AG04449 (cell line): ENCODE measurements at places on chromosomes 7 and 10.

DNA sequence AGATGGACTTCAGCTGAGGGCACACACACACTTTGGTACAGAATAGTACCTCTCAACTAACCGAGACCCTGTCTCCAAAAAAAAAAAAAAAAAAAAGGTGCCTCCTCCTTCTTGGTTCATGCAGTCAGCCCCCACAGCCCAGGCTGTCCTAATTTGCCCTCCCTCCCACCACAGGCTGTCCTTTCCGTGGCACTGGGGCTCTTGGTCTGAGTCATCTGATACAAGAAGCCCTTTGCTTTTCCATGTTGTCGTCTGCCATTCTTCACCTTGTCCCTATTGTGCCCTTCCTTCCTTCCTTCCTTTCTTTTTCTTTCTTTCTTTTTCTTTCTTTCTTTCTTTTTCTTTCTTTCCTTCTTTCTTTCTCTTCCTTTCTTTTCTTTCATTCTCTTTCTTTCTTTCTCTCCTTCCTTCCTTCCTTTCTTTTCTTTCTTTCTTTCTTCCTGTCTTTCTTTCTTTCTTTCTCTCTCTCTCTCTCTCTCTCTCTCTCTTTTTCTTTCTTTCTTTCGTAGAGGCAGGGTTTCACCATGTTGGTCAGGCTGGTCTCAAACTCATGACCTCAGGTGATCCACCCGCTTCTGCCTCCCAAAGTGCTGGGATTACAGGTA is 96.0 kb upstream of the IKZF1 start:
- DNase-seq: no peak

DNA sequence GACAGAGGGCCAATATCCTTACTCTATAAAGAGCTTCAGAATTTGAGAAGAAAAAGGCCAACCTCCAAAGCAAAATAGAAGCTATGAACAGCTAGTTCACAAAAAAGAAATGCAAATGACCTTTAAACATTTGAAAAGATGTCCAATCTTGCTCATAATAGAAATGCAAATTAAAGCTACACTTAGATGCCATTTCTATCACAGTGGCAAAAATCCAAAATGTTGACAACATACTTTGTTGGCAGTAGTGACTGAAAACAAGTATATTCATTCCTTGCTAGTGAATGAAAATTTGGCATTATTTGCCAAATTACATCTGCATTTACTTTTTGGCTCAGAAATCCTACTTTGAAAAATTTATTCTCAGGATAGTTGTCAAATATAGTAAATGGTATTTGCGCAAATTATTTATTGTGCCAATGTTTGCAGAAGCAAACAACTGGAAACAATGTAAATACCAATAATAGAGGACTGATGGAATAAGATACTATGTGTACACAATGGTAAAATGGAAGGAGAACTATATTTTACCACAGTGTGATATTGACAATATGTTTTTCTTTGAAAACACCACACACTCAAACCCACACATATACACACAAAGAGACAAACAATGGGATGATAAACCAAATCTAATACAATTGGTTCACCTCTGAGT is 9.4 kb downstream of the TMEM106B start:
- no peak for DNase-seq

DNA sequence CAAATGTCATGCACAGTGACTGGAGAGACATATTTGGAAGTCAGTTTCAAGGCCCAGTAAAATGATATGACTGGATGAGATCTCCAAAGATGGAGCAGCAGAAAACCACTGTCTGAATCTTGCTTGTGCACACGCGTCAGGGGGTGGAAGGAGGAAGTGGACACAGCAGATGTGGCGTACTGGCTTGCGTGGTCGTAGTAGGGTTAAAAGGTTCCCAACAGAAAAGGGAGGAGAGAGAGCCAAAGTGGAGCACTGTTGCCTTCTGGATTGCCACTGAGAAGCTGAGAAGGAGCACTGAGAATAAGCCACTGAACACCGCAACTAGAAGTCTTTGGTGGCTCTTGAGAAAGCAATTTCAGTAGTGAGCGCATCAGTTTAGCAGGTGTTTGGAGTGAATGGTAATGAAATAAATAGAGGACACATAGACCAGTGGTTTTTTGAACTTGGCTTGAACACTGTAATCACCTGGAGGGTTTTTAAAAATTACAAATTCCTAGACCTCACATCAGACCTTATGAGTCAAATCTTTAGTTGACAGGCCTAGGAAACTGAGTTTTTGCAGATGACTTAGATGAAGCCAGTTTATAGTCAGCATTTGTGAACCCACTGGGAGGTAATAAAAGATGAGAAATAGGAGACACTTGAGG is 227.3 kb downstream of the PTEN start:
- DNase-seq: no peak

DNA sequence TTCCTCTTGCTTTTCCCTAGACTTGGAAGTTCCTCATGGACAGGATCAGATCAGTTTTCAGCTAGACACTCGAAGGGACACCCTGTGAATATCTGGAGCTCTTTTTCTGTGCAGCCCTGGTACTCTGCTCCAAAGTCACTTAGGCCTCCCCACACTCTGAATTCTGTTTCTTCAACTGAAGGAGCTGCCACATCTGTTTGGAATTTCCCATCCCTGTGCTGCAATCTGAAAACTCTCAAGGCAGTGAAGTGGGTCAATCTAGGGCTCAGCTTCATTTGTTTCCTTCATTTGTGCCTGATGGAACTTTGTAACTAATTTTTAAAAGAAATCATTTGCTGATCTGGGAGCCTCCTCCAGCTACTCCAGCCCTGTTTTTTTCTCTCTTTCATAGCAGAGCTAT is 9.6 kb downstream of the EPC1 start:
- no peak for DNase-seq

DNA sequence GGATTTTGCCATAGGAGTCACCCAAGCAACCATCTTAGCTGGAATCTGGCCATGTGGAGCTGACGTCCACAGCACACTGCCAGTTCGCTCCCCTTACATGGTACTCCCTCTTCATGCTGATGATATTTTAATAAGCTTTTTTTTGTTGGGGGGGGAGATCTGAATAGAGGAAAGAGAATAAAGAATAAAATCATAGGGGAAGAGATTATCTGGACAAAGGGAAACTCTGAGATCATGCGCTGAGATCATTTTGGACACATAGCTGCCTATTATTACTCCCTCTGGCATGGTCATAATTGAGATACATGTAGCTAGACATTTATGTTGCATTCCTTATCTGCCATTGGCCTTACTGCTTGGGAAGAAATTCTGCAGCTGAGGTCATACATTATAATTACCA is 282.7 kb downstream of the HTR7 start:
- DNase-seq: no peak

DNA sequence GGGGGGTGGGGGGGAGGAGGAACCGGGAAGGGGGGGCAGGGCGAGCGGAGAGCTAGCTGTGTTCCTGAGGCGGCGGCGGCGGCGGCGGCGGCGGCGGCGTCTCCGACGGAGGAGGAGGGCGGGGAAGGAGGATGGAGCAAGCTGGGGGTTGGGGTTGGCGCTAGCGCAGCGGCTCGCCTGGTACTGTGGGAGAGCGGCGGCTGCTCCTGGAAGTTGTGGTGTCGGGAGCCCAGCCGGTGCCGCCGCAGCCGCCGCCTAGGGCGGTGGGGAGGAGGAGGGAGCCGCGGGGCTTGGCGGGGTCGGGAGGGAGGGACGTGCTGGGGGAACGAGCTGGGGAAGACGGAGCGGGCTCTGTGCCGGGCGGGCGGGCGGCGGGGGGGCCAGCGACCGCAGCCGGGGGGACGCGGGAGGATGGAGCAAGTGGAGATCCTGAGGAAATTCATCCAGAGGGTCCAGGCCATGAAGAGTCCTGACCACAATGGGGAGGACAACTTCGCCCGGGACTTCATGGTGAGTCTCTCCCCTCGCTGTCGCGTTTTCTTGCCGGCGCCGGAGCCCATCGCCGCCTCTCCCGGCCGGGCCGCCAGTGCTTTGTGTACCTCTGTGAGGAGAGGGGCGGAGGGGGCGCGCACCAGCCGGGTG is at the start of gene PTPN12:
TSS of gene PTPN12 (plus strand) at position 160 of the 642 bp plus-strand sequence. CDS start at position 412, 252 bp downstream.
- DNase-seq: no peak

- no peak for DNase-seq
Measured at GRCh38 chr10:76911184-76911583, 726.4 kb downstream of the KCNMA1 start.

- no peak for DNase-seq
Measured at GRCh38 chr7:46189255-46189790, 268.3 kb upstream of the IGFBP3 start.

- no peak for DNase-seq
Measured at GRCh38 chr7:2876031-2876731, 32.1 kb upstream of the GNA12 start.

DNA sequence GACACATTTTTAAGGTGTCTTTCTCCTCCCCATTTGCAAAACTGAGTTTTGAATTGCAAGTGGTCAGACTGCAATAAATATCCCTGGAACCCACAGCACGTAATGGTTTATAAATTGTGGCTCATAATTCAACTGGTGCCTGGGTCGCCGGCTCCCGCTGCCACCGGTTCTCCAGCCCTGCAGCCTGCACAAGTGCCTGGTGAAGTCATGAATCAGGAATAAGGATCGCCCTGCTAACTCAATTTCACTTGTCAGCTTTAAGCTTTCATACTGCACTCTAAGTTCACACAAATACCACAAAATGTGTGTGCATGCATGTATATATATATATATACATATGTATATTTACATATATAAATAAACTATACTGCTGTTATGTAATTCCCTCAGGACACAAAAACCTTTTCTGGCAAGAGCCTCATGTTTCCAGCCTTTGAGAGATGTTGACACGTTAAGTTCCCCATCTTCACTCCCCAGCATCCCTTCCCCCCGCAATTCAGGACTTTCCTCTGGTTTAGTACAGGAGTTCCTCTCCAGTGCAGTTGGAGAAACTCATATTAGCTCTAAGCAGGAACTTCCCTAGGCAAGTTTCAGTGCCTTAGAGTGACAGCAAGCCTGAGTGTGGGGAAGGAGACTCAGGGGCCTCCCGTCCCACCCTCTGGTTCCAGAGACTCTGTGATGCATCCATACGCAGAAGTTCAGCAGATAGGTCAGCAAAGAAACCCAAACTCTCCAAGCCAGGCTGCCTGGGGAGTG is 129.2 kb upstream of the UNC5B start:
- no peak for DNase-seq

DNA sequence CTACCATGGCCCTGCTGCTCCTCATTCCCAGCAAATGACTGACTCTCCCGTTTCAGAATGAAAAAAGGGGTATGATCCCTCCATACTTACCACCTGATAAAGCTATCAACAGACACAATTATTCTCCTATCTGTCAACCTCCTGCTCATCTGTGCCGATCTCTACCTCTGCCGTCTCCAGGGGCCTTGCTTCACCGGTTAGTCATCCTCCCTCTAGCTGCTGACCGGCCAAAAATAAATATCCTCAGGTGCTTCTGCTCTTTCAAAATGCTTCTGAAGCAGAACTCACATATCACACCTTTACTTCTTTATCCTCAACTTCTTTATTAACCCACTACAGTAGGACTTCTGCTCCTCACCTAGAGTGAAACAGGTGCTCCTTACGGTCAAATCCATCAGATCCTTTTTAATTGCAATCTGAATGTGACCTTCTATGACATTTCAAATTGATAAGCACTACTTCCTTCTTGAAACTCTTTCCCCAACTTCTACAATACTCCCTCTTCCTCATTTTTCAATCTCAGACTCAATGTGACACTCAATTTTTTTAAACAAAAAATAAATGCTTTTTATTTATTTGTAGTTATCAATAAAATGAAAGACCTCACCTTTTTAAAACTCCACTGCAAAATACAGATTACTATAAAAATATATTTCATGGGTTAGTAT is 63.2 kb downstream of the LMBR1 start:
- DNase-seq: no peak

DNA sequence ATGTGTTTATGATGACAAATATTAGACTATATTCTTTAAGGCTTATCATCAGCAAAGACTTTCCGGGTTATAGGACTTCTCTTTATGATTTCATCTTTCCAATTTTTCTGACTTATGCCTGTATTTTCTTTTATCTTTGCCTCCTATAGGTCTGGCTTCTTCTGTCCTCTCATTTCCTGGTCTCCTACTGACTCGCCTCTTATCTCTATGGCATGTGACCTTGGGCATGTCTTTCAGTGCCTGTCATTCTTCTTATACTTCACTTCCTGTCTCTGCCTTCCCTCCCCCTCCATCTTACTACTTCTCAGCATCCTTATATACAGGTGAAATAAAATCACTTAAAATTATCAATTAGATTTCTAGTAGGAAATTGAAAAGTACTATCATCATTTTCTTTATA is 42.2 kb downstream of the PCDH15 start:
- no peak for DNase-seq

GRCh38 chr10:79425074-79425532 is 20.3 kb downstream of the ZCCHC24 start:
- no peak for DNase-seq

DNA sequence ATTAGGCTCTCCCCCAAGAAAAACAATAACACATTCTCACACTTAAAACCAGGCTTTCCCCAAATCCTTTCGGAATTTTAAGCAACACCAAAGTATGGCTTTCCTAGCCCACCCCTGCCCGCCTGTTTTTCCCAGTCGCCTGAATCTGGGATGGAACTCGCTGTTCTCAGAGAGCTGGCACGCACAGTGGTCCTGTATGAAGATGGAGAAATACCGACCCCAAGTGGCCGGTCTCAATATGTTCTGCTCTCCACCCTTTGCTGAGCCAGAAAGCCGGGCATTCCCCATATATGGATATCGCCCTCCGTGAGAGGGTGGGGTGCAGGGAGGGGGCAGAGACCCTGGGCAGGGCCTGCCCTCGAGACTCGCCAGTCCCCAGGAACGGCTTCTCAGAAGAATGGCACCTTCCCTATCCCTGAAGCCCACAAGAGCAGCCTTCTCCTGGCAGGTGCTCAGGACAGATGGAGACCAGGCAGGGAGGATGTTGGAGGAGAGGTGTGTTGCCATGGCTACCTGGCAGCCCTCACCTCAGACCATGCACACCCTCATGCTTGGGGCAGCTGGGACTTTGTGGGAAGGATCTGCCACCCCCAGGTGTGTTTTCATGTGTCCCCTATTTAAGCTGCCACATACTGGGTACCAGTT is 3.4 kb downstream of the TACR2 start:
- no peak for DNase-seq

DNA sequence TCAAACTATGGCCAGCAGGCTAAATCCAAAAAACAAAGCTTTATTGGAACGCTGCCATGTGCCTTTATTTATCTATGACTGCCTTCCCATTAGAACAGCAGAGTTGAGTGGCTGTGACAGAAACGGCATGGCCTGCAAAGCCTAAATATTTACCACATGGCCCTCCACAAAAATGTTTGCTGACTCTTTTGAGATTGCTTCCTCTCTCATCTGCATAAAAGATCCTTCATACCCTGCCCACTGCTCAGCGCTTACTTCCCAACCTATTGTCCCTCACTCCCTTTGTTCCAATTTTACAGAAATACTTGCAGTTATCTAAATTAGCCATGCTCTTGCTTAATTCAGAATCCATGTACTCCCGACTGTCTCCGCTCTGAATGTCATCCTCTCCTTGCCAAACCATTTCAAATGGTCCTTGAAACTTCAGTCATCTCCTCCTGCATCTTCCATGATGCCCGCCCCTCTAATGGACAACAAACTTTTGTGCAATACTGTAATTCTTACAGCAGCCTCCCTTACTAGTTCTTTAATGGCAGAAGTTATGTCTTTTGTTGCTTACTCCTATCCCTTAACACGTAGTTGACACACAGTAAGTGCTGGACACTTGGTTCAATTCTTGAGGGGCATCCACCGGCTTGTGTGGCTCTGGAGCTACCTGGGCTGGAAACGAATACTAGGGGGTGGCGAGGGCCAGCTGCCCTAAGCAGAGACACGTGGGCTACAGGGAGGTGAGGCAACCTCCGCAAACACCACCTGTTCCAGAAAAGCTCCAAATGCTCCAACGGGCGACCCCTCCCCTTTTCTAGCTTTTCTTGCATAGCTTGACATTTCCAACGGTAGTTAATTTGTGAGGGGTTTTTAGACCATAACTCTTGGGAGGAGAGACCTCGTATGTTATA is 832 bp downstream of the XRCC2 start:
- DNase-seq: no peak
